ENCODE measurements at places on chromosomes 7 and 10.

GRCh38 chr10:89342206-89342958, 14.6 kb downstream of the IFIT3 start:
- DNase-seq = peak; percentile 86

GRCh38 chr10:116120688-116121455, 152.1 kb downstream of the GFRA1 start:
- DNase-seq = no peak

GRCh38 chr7:26995666-26996065, 100.1 kb downstream of the HOXA1 start:
- no peak for DNase-seq

DNA sequence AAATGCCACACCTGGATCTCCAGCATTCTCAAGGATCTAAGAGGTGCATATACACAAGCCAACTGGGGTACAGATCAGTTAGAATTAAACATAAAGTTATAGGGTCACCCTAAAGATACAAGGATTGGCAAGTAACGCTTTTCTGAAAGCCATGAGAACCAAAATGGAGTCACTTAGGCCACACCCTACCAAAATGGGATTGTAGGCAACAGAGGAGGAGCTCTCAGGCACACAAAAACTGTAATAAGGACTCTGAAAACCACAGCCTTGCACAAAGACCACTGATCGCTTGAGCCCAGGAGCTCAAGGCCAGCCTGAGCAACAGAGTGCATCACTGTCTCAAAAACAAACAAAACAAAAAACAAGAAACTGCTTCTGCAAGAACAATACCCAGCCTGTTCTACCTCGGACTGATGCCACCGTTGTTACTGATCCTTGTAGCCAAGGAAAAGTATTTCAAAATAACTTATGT, 35.5 kb downstream of the SVOPL start:
- DNase-seq = no peak

- no peak for DNase-seq
Observed at GRCh38 chr7:23405240-23405618, 65.1 kb downstream of the IGF2BP3 start.

DNA sequence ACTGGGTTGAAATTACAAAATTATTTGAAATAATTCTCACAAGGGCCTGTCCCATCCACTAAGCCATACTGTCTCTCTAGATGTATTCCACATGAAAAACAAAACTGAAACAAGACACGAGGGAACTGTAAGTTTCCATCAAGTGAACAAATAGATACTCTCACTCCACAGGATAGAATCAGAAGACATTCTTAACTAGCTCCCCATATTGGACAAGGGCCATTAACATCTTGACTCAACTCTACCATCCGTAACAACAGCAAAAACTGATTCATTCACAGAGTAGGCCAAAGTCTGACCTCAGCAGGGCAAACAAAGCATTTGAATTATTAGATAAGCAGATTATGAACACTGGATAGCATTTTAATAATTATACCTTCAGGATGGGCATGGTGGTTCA, 29.1 kb downstream of the UBE2H start:
- peak; percentile 85 for DNase-seq

DNA sequence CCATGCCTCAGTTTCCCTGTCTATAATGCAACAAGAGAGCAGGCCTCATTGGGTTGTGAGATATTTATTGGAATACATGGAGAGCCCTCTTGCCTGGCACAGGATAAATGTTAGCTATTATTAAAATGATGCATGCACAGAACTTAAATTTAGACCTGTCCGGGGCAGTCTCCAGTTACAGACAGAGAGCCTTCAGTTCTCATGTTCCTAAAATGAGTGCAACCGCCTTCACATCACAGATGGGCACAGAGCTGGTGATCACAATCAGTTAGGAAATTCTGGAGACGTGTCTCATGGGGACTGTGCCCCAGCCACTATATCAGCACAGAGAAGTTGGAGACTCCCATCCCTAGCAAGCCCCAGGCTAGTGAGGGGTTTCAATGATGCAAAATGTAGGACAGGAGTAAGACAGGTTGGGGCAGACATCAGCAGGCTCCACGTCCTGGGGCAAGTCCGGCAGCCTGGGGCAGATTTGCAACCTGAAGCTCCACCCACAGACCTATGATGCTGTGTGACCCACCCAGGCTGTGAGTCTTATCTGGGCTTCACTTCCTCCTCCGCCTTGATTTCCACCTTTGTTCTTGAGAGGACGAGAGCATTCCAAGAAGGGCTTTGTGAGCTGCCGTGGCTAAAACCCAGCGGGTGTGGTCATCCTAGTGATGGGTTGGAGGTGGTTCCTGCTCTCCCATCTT, 49.4 kb downstream of the CXCL12 start:
- no peak for DNase-seq

GRCh38 chr7:153433223-153433622, 619.0 kb upstream of the DPP6 start:
- DNase-seq = no peak

GRCh38 chr7:91771394-91771793, 109.1 kb downstream of the MTERF1 start:
- DNase-seq = no peak

- DNase-seq = no peak
Observed at GRCh38 chr7:47803846-47804245, 144.4 kb downstream of the PKD1L1 start.

Data from astrocyte of the spinal cord (primary cell).